Activated gamma-delta T cell treated with Interleukin-2 at 50 U/mL for 16 hours (primary cell): ENCODE measurements at places on chromosomes 1 and 21.
A peak's percentile ranks its signal among the peaks of the same experiment; 100 is the strongest.

- no peak for DNase-seq
Observed at GRCh38 chr1:59272507-59272906, 24.4 kb upstream of the FGGY start.

DNA sequence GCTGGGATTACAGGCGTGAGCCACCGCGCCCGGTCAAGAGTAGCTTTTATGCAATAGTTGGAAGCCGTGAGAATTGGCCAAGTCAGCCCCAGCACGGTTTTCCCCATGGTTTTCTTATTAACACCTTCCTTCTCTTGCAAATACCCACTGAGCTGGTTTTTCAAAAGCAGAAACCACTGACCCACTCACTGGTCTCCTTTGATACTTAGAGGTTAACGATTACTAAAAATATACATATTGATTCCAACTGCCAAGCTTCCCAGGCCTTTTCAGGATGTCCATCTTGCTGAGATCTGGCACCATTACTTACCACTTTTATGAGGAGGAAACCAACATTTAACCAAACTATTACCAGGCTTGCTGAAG is 25.9 kb upstream of the TARDBP start:
- DNase-seq, result no peak

DNA sequence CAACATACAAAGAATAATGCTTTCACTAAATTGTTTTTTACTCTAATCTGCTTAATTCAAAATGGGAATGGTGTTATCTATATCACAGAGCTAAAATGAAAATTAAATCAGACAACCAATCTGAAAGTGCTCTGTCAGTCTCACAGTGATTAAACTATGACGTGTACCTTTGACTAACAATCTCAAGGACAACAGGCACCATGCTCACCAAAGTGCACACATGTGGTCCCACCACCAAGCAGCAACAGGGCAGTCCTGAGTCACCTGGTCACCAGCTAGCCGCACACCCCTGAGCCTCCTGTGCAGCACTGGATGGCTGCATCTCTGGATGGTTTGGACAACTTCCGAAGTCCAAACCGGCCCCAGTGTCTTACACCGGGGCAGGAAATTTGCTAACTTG is 54.5 kb upstream of the NADK start:
- DNase-seq, result no peak

DNA sequence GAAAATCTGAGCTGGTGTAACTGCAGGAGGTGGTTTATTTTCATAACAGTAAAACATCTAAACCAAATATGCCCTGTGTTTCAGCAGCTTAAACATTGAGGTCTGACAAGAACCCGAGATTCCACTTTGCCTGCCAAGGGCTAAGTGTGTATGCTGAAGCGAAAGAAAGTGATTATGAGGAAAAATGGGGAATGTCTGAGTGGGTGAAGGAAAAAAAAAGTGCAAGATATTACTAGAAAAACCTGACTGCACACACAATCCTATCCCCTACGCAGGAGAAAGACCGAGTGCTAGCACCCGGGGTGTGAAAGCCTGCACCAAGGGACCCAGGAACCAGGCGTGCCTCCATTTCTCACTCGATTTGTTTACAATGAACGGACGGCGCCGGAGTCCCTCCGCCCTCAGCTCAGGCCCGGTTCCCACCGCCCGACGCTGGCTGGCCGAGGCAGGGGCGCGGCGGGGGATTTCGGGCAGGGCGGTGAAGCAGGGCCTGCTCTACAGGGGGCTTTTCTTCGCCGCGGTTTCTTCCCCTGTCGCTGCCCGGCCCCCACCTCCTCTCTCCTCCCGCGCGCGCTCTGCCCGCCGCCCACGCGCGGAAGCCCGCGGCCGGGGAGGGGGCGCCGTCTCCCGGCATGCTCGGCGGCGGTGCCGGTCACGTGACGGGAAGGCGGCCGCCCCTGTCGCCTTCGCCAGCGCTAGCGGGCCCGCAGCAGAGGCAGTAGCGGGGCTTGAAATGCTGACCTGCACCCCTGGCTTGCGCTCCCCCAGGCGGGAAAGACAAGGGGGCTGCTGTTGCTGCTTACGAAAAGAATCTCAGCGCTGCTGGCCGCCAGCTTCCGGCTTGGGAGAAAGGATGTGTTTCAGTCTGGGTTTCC is 35.9 kb downstream of the ITPKB start:
- peak; percentile 80 for DNase-seq

DNA sequence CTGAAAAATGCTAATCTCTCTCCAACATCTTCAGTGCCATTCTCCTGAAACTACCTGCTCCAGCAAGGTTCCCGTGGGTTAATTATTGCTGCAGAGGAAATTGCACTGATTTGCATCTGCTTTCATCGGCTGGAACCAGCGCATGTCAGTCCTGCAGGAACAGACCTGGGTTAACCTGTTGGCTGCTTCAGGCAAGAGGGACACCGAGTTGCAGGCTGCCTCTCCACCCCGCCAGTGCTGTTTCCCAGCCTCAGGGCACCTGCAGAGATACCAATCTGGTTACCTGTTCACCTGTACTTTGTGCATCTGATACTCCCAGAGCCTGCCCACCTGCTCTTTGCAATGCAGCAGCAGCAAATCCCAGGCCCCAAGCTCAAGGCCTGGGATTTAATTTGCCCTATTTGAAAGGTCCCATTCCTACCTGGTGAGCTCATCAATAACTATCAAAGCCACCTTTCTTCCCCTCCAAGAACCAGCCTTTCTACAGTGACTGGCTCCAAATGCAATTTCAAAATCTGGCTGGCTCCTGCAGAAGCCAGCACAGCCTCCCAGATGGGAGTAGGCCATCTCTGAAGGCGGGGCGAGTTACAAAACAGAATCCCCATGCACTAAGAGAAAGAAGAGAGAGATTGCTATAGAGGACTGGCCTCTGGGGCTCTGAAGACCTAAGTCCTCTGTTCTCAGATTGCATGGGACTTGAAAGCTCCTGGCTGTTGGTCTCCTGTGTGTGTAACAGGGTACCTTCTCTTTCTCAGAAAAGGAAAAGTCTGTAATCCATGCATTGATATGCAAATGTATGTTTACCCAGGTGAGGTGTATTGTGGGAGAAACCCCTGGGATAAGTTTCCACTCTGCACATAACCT is 67.8 kb downstream of the TOMM20 start:
- no peak for DNase-seq

GRCh38 chr1:20726932-20727745 is 5.4 kb downstream of the SH2D5 start:
- no peak for DNase-seq

DNA sequence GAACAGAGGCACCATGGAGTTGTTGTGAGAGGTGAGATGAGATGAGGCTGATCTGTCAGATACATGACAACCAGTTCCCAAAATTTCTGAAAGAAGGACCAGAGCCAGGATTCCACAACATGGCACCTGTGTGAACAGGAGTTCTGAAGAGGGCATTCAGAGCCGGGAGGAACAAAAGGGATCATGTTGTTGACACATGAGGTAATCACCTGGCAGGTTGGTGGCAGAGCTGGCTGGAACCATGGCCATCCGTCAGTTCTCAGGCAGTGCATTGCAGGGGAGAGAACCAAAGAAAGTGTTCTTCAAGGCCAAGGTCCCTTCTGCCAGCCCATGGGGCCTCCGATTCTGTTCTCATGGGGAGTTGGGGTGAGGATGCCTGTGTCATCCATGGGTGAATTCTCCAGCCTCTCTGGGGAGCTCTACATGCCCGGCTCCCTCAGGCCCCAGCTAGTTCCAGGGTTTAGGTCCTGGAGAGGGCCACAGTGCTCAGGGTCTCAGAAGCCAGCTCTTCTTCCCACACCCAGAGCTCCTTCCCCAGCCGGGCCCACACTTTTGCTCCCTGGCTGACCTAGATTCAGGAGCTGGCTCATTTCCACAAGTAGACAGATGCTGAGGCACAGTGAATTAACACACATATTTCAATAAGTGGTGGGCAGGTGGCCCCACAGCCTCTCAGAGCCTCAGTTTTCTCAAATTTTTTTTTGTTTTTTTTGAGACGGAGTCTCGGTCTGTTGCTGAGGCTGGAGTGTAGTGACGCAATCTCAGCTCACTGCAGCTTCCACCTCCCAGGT is 49.1 kb upstream of the CTPS1 start:
- DNase-seq, result no peak

GRCh38 chr1:197807216-197807615 is 31.9 kb upstream of the DENND1B start:
- DNase-seq, result no peak

- DNase-seq, result no peak
Observed at GRCh38 chr1:77866296-77866695, 22.1 kb upstream of the NEXN start.

GRCh38 chr1:17869815-17870214 is 114.7 kb downstream of the ACTL8 start:
- DNase-seq, result no peak

DNA sequence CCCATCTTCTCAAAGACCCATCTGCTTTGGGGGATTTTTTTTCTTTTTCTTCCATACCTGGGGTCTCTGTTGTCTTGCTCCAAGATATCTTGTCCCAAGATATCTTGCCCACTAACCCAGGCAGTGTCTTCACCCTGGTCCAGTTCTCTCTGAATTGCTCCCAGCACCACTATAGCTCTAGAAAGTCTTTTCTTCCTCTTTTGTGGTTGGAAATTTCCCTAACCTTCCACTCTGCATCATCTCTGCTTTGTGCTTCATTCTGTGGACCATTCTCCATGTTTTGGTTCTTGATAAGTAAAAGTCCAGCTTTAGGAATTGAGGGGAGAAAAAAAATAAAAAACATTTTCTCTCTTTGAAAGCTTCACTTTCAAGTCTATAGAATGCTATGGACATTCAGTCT is 20.9 kb downstream of the STYXL2 start:
- DNase-seq, result no peak

GRCh38 chr21:38493549-38494250 is 4.6 kb downstream of the ERG start:
- no peak for DNase-seq

- no peak for DNase-seq
Observed at GRCh38 chr1:173062150-173062938, 11.6 kb upstream of the TNFSF18 start.

- DNase-seq, result no peak
Observed at GRCh38 chr1:63698001-63698838, 75.6 kb upstream of the ROR1 start.

DNA sequence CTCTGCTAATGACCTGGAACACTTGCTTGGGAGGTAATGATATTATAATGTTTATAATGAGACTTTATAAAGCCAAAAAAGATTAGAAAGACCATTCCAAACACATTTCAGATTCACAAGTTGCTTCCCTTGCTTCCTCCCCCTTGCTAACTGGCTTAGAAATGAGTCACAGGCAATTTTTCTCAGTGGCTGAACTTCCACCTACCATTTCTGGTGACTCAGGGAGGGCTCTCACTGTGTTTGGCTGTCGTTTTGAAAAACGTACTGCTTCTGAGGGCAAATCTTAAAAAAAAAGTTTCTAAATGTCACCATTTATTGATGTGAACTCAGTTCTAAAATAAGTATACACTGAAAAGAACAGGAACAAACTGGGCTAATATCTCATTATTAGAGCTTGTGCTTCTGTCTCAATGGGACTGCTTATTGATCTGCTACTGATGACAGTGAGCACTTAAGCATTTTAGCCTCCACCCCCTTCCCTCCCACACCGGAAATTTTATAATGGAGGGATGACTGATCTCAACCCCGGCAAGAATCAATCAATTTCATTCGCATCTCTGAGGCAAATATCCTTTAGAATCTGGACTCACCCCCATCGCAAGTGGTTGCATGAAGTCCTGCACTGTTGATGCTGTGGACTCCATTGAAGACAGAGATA is 278.3 kb downstream of the KCTD3 start:
- DNase-seq, result no peak
